ENCODE measurements at places on chromosomes 6 and 20.

GRCh38 chr6:89148016-89148750, 2.3 kb downstream of the PM20D2 start:
- DNase-seq, result no peak

GRCh38 chr20:14288341-14289330, 48.8 kb downstream of the FLRT3 start:
- no peak for DNase-seq

GRCh38 chr20:58192567-58192966, 35.9 kb downstream of the ANKRD60 start:
- DNase-seq, result no peak

DNA sequence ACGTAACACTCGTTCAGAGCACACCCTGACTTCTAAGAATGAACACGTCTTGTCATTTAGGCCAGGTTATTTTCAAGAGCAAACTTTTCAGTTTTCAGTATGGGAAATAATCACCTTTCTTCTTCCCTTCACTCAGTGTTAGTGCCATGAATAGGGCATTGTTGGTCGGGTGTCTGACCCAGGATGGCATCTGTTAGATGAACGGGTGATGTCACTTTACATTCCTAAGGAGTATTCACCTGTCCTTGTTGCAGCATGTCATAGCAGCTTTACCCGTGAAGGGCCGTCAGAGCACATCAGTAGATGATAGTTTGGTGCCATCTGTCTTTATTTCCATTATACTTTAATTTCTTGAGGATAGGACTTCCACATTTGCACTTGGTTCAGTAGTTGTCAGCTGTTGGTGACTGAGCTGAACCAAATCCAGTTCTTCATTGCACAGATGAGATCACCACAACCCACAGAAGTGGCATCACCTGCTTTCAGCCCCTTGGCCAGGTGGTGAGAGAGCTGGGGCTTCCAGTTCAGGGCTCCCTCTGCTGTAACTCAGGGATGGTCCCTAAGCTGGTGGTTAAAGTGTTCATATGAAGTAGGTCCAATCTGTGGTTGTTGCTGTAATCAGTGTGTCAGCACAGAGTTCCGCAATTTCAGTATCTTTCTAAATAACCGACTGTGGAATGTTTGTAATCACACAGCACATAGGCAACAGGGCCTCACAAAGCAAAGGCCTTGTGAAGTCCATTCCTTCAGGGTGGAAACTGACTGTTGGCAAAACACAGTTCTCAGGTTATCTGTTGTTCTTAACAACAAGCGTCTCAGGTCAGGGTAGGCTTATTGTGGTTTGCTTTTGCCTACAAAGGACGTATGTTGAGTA, 68.2 kb downstream of the FAM120B start:
- DNase-seq, result peak; percentile 70

DNA sequence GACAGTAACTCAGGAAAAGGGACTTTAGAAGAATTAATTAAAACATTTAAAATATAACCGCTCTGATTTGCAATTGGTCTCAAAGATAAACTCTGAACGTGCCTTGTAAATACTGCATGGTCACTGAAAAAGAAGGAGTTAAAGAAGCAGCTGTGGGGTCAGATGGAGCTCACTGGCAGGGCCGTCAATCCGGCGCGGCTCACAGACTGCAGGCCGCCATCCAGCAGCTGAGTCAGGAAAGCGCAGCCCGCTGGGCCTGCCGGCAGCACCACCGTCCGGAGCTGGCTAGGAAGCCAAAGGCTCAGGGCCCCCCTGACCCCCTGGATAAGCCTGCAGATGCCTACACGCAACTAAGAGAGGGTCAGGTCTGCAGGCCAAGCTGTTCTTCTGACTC, 54.2 kb upstream of the FRMD1 start:
- DNase-seq, result no peak

- peak; percentile 92 for DNase-seq
These were observed 158.4 kb downstream of the OR2B2 start for GRCh38 chr6:27753668-27754407.

- peak; percentile 51 for DNase-seq
These were observed 32.6 kb upstream of the PHACTR3 start for GRCh38 chr20:59571551-59572314.

DNA sequence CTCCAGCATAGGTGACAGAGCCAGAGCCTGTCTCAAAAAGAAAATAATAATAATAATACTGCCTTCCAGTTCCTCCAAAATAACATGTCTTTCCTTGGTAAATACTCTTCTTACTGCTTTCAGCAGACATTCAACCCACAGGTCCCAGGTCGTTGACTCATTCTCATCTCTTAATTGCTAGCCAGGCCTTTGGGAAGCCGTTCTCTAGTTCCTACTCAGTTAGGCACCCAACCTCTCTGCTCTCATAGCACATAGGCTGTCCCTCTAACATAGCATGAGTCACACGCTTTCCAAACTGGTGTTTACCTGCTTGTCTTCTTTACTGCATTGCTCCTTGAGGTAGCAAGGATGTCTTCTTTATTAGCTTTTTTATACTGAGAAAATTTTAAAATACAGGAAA, 98.8 kb downstream of the LAMA2 start:
- no peak for DNase-seq

Data from NCI-H2171 treated with DMSO at 0.1 percent for 48 hours (cell line).